ENCODE measurements at places on chromosomes 13 and 19.
A peak's percentile ranks its signal among the peaks of the same experiment; 100 is the strongest.

- no peak for DNase-seq
Observed at GRCh38 chr19:14719162-14719561, 29.3 kb downstream of the ZNF333 start.

- DNase-seq, result no peak
Observed at GRCh38 chr13:30744056-30744680, 8.8 kb downstream of the ALOX5AP start.

DNA sequence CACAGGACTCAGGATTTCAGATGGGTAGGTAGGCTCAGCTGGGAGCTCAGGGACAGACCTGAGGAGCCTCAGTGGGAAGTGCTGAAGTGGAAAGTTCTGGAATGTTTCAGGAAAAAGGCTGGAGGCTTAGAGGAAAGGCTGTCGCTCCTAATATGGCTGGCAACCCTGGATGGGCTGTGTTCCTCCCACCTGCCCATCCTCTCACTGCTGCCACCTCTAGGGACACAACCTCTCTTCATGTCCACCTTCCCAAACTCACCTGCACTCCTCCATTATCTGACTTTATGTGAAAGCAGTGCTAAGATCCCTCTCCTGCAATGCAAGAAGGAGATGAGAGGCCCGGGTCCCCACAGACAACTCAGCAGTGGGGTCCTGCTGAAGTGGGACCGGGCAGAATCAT is 5.8 kb upstream of the CEACAM21 start:
- DNase-seq, result no peak

DNA sequence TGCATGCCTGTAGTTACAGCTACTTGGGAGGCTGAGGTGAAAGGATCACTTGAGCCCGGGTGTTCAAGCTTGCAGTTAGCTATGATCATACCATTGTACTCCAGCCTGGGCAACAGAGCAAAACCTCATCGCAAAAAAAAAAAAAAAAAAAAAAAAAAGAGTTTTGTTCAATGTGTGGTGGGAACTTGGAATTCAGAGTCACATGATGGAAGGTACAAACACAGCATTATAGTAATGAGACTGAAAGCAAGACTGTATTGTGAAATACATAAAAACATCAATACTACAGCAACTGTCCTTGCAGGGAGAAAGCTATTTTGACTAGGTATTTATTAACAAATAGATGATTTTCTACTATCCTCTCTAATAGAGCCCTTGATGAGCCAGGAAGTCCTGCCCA is 393.2 kb downstream of the DLEU7 start:
- no peak for DNase-seq

- DNase-seq, result no peak
Observed at GRCh38 chr19:39405261-39405957, 1.2 kb upstream of the ZFP36 start.

DNA sequence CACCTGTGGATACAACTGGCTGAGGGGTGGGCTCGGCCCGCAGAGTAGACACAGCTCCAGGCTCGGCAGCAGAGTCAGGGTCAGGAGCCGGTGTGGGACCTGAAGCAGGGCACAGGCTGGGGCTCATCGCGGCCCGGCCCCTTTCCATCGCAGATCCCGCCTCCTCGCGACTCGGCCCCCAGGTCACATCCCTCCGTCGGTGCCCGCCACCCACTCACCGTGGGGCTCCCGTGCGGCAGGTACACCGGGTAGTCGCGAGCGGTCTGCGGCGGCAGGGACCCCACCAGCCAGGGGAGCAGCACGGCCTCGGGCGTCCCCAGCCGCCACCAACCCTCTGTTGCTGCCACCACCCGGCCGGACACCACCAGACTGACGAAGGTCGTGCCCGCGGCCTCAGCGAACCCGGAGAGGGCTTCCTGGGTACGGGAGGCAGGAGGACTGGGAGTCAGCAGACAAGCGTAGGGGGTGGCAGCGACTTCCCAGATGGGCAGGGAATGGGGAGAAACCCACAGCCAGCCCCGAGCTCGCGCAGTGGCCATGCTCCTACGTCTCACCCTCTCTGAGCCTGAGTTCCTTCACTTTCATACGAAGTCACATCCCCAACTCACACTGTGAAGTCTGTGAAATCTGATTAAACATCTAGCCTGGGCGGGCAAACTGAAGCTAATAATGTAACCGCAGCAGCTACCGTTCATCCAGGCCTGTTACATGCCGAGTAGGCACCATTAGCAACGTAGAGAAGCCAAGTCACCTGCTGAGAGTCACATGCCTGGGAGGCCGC is 3.7 kb downstream of the FUZ start:
- peak; percentile 15 for DNase-seq

DNA sequence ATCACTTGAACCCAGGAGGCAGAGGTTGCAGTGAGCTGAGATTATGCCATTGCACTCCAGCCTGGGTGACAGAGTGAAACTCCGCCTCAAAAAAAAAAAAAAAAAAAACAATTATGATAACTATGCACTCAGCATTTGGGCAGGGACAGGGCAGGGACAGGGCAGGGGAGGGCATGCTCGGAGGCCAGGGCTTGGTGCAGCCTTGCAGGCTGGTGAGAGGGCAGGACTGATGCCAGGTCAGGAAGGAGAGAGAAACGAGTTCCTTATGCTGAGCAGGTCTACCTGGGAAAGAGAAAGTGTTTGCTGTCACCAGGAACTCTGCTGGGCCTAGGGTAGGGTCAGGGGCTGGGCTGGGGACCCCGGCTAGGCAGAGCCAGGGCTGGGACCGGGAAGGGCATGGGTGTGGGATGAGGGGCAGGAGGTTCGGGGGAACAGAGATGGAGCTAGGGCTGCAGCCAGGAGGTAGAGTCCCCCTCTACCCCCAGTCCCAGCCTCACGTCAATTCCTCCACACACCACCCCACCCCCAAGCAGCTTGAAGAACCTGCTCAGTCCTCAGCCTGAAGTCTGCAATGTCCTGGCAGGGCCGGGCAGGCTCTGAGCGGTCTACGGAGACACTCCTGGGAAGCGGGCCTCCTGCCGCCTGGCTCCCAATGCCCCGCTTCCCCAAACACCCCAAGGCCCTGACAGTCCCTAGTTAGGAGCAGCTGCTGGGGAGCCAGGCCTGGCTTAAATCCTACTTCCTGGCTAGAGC is 2.8 kb downstream of the FXYD3 start:
- DNase-seq, result no peak

DNA sequence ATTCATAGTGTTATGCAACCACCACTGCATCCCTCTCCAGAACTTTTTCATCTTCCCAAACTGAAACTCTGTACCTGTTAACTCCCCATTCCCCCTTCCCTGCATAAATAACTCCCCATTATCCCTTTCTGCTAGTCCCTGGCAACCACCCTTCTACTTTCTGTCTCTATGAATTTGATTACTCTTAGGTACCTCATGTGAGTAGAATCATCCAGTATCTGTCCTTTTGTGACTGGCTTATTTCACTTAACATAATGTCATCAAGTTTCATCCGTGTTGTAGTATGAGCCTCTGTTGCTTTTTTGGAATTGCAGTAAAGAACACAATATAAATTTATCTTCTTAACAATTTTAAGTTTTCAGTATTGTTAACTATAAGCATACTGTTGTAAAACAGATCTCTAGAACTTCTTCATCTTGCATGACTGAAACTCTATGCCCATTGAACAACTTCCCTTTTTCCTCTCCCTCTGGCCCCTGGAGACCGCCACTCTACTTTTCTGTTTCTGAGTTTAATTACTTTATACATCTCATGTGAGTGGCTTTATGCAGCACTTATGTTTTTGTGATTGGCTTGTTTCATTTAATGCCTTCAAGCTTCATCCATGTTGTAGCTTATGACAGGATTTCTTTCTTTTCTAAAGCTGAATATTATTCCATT is 87.3 kb upstream of the ABCC4 start:
- DNase-seq, result no peak

GRCh38 chr13:94296471-94296870 is 183.0 kb downstream of the DCT start:
- no peak for DNase-seq

- DNase-seq, result no peak
Observed at GRCh38 chr13:113499936-113500335, 9.4 kb upstream of the DCUN1D2 start.

GRCh38 chr13:60226507-60226906 is 62.8 kb upstream of the DIAPH3 start:
- DNase-seq, result peak; percentile 15

DNA sequence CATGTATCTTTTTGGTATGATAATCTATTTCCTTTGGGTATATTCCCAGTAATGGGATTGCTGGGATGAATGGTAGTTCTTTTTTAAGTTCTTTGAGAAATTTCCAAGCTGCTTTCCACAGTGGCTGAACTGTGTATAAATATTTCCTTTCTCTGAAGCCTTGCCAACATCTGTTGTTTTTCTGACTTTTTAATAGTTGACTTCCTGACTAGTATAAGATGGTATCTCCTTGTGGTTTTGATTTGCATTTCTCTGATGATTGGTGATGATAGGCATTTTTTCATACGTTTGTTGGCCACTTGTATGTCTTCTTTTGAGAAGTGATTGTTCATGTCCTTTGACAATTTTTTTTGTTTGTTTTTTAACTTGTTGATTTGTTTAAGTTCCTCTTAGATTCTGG is 61.6 kb upstream of the PCDH17 start:
- DNase-seq, result peak; percentile 2

DNA sequence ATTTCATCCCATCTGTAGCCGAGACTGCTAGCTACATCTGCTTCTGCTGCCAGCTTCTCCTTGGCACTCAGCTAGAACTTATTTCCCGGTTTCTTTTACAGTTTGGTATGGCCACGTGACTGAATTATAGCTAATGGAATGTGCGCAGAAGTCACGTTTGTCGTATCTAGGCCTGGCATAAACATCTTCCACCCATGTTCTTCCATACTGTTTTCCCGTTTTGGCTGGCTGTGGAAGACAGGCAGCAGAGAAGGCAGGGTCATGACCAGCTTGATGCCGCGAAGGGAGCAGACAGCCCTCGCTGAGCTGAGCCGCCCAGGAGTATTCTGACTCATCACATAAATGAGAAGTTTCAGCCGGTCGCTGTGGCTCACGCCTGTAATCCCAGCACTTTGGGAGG is 186.7 kb downstream of the RFC3 start:
- DNase-seq, result no peak

GRCh38 chr13:112955271-112955937 is 13.6 kb upstream of the MCF2L start:
- no peak for DNase-seq

- no peak for DNase-seq
Observed at GRCh38 chr13:61286148-61286745, 129.4 kb downstream of the PCDH20 start.

GRCh38 chr19:35756377-35757230 is at the start of gene HSPB6:
HSPB6 (minus strand) TSS chr19:35757029; CDS start chr19:35757008, 21 bp downstream.
- DNase-seq, result no peak

DNA sequence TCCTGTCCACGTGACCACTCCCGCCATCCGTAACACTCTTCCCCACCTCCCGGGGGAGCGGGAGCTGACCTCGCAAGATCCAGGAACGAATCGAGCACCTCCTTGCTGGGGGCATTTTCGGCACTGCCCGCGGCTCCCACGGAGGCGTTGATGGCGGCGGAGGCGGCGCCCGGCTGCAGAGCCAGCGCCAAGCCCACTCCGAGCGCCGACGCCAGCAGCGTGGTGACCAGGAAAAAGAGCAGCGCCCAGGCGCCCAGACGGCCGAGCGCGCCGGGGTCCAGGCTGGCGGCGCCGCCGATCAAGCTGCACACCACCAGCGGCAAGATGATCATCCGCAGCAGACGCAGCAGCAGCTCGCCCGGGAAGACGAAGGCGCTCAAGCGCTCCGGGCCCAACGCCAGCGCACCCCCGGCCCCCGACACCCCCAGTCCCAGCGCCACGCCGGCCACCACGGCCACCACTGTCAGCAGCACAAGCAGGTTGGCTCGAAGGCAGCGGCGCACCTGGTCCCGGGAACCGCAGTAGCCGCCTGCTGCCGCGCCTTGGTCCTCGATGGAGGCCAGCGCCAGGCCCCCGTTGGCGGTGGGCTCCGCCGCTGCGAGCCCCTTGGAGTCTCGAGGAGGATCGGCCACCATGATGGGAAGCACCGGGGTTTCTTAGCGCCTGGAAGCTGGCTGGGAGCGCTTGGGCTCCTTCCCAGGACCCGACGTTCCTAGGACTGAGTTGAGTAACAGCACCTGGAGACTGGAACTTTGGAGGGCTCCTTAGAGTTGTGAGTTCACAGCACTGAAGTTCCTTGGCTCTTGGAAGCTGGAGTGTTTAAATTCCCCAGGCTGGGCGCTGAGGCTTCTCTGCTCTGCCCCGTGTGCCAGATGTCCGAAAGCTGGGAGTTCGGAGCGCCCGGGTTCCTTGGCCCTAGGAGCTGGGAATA is 798 bp downstream of the SLC1A5 start:
- DNase-seq, result no peak

- no peak for DNase-seq
Observed at GRCh38 chr13:52112591-52112990, 16.3 kb downstream of the NEK5 start.

- DNase-seq, result no peak
Observed at GRCh38 chr13:113400621-113401451, 36.9 kb upstream of the GRTP1 start.

DNA sequence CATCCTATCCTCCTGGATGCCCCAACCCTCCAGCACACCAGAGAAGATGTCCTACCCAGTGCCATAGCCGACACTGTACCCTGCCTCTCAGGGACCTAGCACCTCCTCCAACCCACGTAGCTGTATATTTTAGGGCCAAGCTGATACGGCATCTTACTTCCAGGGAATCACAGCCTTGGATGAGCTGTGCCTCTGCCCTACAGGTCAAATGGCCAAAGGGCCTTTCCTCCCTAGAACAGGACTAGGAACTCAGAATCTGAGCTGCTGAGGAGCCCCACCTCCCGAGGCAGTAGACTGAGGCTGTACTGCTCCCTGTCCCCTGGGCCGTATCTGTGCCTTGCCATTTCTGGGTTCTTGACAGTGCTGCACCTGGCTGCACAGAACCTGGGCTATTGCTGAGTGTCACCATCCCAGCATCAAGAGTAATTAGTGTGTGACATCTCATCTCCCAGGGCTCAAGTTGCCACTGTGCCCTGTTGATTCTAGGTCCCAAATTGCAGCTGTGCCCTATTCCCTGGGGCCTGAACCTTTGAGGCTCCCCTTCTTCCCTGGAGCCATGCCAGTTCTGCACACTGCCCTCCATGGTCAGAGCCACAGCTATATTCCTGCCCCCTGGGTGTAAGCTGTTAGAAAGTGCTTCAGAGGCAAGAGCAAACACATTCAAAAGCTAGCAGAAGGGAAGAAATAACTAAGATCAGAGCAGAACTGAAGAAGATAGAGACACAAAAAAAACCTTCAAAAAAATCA is 41.0 kb downstream of the VWA8 start:
- no peak for DNase-seq

GRCh38 chr13:108551674-108552073 is 77.7 kb upstream of the MYO16 start:
- no peak for DNase-seq

GRCh38 chr13:112720814-112721197 is 31.0 kb downstream of the ATP11A start:
- no peak for DNase-seq

- DNase-seq, result no peak
Observed at GRCh38 chr13:79455331-79455730, 25.6 kb upstream of the NDFIP2 start.

Data from foreskin keratinocyte (primary cell).